ENCODE measurements at places on chromosomes 6 and 20. TPM values are rescaled to one million over a fixed set of nuclear protein-coding genes. Genes with fewer than 3 reads are reported as not detected.

- H3K36me3 ChIP-seq: peaks cover 2% of the 10 kb centered on the region
- H3K27me3 ChIP-seq: no peaks in the 10 kb centered on the region
- H3K4me3 ChIP-seq: no peak overlapping the region
- peaks cover 49% of the 10 kb centered on the region for H3K4me1 ChIP-seq
Measured at GRCh38 chr6:111472933-111473435, 10.0 kb downstream of the REV3L start.

- no peak for DNase-seq
- H3K36me3 ChIP-seq: no peaks in the 10 kb centered on the region
- no peak overlapping the region for H3K4me3 ChIP-seq
- peaks cover 4% of the 10 kb centered on the region for H3K27me3 ChIP-seq
Measured at GRCh38 chr6:47267301-47267700, 42.4 kb downstream of the TNFRSF21 start.

- no peaks in the 10 kb centered on the region for H3K4me1 ChIP-seq
- H3K27ac ChIP-seq: no peak overlapping the region
- no peak for DNase-seq
- H3K27me3 ChIP-seq: no peaks in the 10 kb centered on the region
Measured at GRCh38 chr20:54980103-54980960, 504.9 kb downstream of the DOK5 start.

The DDX43 gene
- 0.66 TPM for total RNA-seq

The YIPF3 gene
- total RNA-seq: 62.5 TPM

The GMNN gene
- total RNA-seq: 83.5 TPM

DNA sequence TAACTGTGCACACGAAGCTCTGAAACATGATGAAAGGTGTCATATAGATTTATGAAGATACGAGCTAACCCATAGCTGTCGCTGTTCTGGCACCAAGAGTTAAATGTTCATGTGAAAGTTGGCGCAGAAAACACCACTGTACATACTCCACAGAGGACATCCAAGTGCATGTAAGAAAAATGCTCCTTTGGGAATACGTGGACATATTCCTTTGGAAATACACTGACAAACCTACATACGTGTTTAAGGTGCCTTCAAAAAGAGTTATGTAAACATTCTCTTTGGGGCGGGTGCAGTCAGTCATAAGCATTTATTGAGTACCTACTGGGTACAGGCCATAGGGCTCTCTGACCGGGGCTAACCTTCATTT is 723 bp upstream of the ARID1B start:
- peaks cover 3% of the 10 kb centered on the region for H3K27me3 ChIP-seq
- peak overlapping the region; percentile 95 for H3K27ac ChIP-seq
- DNase-seq: peak; percentile 20
- peaks cover 47% of the 10 kb centered on the region for H3K4me1 ChIP-seq

DNA sequence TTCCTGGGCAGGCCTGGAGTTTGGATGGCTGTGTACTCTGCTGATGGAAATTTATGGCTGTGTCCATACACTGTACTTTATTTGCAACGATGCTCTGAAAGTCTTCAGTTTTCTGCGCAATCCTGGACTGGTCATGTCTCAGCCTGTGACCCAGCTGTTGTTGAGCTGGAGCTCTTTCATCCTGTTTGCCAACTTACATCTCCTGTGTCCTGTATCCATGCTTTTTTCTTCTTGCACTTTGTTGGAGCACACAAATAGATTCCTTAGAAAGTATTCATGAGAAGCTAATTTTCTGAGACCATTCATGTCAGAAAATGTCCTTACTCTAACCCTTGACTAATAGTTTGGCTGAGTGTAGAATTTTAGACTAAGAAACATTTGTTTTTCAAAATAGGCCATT is 251.2 kb downstream of the BCKDHB start:
- H3K4me1 ChIP-seq: no peaks in the 10 kb centered on the region
- DNase-seq: no peak
- no peak overlapping the region for H3K27ac ChIP-seq
- no peaks in the 10 kb centered on the region for H3K27me3 ChIP-seq
- peaks cover 3% of the 10 kb centered on the region for H3K36me3 ChIP-seq

The ESR1 gene
- total RNA-seq: 0.34 TPM

DNA sequence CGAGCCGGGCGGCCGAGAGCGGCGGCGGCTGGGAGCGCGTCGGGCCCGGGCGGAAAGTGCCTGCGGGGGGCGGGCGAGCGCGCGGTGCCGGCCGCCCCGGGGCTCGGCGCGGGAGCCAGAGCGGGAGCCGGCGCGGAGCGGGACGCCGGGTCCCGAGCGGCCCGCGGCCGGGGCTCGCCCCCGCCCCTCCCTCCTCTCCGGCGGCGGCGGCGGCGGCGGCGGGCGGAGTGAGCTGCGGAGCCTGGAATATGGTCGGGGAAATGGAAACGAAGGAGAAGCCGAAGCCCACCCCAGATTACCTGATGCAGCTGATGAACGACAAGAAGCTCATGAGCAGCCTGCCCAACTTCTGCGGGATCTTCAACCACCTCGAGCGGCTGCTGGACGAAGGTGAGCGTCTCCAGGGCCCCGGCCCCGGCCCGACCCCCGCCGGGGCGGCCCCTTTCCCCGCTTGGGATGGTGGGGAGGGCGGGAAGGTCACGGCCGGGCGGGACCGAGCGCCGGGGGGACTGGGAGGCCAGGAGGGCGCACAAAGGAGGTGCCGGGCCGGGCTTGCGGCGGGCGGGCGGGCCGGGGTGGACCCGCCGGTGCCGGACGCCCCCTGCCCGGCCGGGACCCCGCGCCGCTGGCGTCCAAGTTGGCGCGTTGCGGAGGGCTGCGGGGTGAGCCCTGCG is 565 bp downstream of the QKI start:
- no peak for DNase-seq
- no peaks in the 10 kb centered on the region for H3K27me3 ChIP-seq
- peak overlapping the region; percentile 79 for H3K27ac ChIP-seq
- peak overlapping the region; percentile 80 for H3K4me3 ChIP-seq
- H3K36me3 ChIP-seq: no peaks in the 10 kb centered on the region

GRCh38 chr6:113292646-113293422 is 564.3 kb upstream of the MARCKS start:
- H3K36me3 ChIP-seq: no peaks in the 10 kb centered on the region
- no peak overlapping the region for H3K4me3 ChIP-seq
- H3K4me1 ChIP-seq: no peaks in the 10 kb centered on the region
- DNase-seq: no peak
- H3K27me3 ChIP-seq: no peaks in the 10 kb centered on the region

The TAGAP gene
- 245 TPM for total RNA-seq

The NKX2-4 gene
- total RNA-seq: not detected

The OR12D3 gene
- not detected for total RNA-seq

- no peaks in the 10 kb centered on the region for H3K36me3 ChIP-seq
- no peaks in the 10 kb centered on the region for H3K27me3 ChIP-seq
- H3K27ac ChIP-seq: no peak overlapping the region
- H3K4me3 ChIP-seq: no peak overlapping the region
Measured at GRCh38 chr20:24908642-24909041, 40.4 kb upstream of the CST7 start.

GRCh38 chr20:49964964-49965780 is 17.6 kb upstream of the SNAI1 start:
- peaks cover 2% of the 10 kb centered on the region for H3K27me3 ChIP-seq
- H3K27ac ChIP-seq: no peak overlapping the region
- peaks cover 3% of the 10 kb centered on the region for H3K36me3 ChIP-seq

The PNPLA1 gene
- not detected for total RNA-seq

DNA sequence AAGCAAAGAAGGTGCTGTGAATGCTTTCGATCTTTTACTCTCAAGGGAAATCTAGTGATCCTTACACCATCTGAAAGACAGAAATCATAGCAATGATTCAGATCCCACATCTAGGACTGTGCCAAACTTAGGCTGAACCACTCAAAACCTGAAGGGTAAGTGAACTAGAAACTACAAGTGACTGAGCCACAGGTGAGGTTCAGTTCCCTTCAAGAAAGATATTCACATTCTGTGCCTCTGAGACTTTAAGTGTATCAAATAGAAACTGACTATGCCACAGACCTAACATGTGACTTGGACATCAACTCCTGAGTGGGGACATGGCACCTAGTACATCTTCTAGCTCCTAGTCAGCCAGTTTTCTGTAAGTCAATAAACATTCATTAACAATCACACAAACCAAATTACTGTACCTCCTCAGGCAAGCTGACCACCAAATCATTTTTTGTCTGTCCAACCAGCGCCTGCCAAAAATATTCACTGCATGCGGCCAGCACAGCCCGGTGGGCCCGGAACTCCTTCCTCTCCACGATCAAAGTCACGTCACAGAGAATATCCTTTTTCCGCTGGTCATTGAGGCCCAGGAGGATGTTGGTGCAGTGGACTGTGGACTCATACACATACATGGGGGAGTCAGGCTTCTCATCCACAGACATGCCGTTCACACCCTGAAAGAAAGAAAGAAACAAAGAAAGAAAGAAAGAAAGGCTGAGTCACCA is 114.1 kb downstream of the GJA10 start:
- H3K4me1 ChIP-seq: peaks cover 38% of the 10 kb centered on the region
- no peak for DNase-seq
- no peaks in the 10 kb centered on the region for H3K27me3 ChIP-seq
- peaks cover 55% of the 10 kb centered on the region for H3K36me3 ChIP-seq

- no peak overlapping the region for H3K4me3 ChIP-seq
- no peak for DNase-seq
- H3K36me3 ChIP-seq: peaks cover 13% of the 10 kb centered on the region
- H3K4me1 ChIP-seq: peaks cover 69% of the 10 kb centered on the region
Measured at GRCh38 chr6:90179190-90180169, 117.2 kb downstream of the BACH2 start.

DNA sequence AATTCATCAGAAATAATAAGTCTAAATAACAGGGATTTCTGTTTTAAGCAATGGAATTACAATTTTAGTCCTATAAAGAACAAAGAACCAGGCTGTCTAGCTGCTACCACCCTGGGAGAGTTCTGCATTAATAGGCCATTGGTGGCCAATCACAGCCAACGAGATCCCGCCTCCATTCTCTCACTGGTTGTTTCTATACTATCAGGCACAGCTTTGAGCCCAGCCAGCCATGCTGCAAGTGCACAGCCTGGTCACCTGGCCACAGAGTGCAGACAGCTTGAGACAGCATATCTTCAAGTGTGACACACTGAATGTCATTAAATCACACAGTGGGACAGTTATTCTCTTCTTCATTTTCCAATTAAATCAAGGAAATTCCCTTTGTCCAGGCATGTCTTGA is 16.1 kb upstream of the RAB22A start:
- H3K27ac ChIP-seq: no peak overlapping the region
- H3K27me3 ChIP-seq: no peaks in the 10 kb centered on the region
- peaks cover 17% of the 10 kb centered on the region for H3K4me1 ChIP-seq
- H3K4me3 ChIP-seq: no peak overlapping the region
- peaks cover 11% of the 10 kb centered on the region for H3K36me3 ChIP-seq
- DNase-seq: no peak

DNA sequence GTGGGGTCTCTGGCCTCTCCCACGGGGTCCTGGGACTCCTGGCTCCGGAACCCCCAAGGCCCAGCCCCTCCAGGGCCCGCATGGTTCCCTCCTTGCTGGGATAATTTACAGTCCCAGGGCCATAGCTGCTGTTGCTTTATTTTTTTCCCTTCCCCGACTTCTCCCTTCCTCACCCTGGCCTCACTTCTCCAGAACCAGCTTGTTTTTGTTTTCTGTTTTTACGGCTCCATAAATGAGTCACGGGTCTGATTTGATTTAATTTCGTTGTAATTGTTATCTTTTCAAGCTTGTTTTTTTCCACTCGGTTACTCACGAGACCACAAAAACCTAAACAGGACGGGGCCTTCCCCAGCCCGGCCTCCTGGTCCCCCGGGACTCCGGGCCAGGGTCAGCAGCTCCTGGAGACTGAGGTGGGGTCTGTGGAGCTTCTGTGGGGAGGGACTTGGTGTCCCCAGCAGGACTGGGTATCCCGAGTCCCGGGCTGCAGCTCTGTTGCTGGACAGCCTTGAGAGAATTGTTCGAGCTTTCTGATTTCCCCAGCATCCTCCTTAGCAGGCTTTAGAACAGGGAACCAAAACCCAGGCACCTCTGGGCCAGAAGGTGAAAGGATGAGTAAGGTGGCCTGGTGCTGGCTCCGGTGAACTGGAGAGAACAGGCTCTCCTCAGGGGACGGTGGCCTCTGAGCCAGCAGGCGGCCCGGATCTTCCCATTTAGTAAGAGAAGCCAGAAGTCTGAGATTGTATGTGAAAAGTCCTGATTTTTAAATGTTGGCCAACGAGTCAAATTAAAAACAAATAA is 94.9 kb downstream of the CEBPB start:
- H3K27ac ChIP-seq: peak overlapping the region; percentile 75
- DNase-seq: no peak
- peaks cover 31% of the 10 kb centered on the region for H3K4me1 ChIP-seq
- H3K36me3 ChIP-seq: no peaks in the 10 kb centered on the region

The C6orf118 gene
- total RNA-seq: not detected

DNA sequence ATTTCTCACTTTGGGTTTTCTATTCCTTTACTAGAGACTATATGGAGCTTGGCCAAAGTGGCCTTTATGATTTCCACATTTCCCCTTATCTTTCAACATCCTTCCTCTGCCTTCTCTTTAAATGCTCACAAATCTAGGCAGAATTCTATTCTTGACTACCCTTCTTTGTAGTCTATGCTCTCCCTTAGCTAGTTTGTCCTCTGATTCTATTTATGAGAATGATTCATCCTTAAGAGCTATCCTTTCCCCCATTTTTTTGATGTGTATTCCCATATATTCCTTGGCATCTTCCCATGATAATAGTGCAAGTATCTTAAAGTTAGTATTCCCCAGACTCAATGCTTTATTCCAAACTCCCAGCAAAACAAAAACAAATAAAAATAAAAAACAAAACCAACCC is 53.1 kb downstream of the IL20RA start:
- H3K27ac ChIP-seq: no peak overlapping the region
- H3K4me1 ChIP-seq: no peaks in the 10 kb centered on the region
- H3K36me3 ChIP-seq: no peaks in the 10 kb centered on the region
- DNase-seq: no peak

- no peaks in the 10 kb centered on the region for H3K36me3 ChIP-seq
- H3K4me3 ChIP-seq: no peak overlapping the region
- H3K4me1 ChIP-seq: no peaks in the 10 kb centered on the region
- no peak overlapping the region for H3K27ac ChIP-seq
- peaks cover 2% of the 10 kb centered on the region for H3K27me3 ChIP-seq
Measured at GRCh38 chr6:38316099-38316868, 323.4 kb downstream of the BTBD9 start.

DNA sequence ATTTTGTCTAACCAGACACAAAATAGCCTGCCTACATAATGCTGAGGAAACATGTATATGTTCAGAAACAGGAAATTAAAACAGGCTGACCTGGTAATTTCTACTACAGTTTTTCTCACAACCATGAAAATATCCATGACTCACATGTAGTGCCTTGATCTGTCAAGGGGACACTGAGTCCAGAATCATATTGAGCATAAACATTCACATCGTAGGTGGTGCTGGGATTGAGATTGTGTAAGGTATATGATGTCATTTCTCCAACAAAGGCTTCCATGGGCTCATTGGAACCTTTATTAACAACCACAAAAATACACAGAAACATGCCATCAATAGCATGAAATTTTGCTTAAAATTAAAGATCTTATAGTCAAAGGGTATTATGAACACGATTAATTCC is 80.9 kb downstream of the COL12A1 start:
- H3K4me1 ChIP-seq: no peaks in the 10 kb centered on the region
- no peak overlapping the region for H3K4me3 ChIP-seq
- no peak overlapping the region for H3K27ac ChIP-seq
- H3K36me3 ChIP-seq: no peaks in the 10 kb centered on the region

- no peaks in the 10 kb centered on the region for H3K4me1 ChIP-seq
- no peak overlapping the region for H3K4me3 ChIP-seq
- no peak for DNase-seq
- H3K27me3 ChIP-seq: peaks cover 2% of the 10 kb centered on the region
Measured at GRCh38 chr20:24815196-24815815, 133.8 kb upstream of the CST7 start.

- H3K36me3 ChIP-seq: peaks cover 28% of the 10 kb centered on the region
- peak overlapping the region; percentile 95 for H3K4me3 ChIP-seq
- no peaks in the 10 kb centered on the region for H3K27me3 ChIP-seq
- H3K4me1 ChIP-seq: peaks cover 29% of the 10 kb centered on the region
- DNase-seq: no peak
Measured at GRCh38 chr6:143842461-143842901, 657 bp upstream of the LTV1 start.

Data from activated T-helper 1 cell treated with anti-CD3 and anti-CD28 coated beads, Interleukin-12 subunit alpha, Interleukin-12 subunit beta, Interleukin-2, Interleukin-4 antibody, amounts not matched to agents 30 ng/mL and 10 ng/mL and 1 ng/mL, durations not matched to agents 14 hours and 24 hours and 36 hours (primary cell).